Stimulated activated CD8-positive, alpha-beta memory T cell treated with anti-CD3 and anti-CD28 coated beads, Interleukin-4, amount 100 ng/mL, for 24 hours (primary cell): ENCODE measurements at places on chromosomes 2 and 18.

DNA sequence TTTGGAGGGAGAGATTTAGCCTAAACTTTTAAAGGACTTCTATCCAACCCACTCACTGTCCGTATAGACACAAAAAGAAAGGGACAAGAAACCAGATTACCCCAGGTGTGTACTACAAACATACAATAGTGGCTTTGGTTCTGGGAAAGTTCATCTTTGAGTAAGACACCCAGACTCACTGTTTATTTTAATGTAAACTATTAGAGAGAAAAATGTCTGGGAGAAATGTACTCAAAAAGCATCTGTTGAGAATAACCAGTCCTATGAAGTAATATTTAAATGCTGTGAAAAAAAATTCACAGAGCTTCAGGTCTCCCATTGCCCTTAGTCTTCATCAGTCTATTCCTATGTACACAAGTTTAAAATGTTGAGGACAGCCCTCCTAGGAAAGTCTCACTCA lies 107.5 kb downstream of the SLC8A1 start:
- no peak for DNase-seq

DNA sequence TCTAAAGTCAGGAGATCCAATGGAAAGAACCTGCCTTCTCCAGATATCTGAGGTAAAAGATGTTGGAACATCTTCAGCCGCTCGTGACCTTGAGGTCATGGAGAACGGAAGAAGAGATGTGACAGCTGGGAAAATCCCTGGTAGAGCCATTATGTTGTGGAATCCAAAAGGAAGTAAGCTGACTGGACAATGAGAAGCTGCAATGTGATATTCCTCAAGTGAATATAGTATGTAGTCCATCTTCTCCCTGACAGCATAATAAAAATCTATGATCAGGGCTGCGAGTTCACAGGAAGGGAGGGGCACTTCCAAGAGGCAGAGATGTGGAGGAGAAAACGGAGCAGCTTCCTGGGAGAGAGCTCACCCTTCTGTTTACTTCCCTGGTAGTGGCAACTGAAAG lies 201.0 kb upstream of the SP5 start:
- no peak for DNase-seq

DNA sequence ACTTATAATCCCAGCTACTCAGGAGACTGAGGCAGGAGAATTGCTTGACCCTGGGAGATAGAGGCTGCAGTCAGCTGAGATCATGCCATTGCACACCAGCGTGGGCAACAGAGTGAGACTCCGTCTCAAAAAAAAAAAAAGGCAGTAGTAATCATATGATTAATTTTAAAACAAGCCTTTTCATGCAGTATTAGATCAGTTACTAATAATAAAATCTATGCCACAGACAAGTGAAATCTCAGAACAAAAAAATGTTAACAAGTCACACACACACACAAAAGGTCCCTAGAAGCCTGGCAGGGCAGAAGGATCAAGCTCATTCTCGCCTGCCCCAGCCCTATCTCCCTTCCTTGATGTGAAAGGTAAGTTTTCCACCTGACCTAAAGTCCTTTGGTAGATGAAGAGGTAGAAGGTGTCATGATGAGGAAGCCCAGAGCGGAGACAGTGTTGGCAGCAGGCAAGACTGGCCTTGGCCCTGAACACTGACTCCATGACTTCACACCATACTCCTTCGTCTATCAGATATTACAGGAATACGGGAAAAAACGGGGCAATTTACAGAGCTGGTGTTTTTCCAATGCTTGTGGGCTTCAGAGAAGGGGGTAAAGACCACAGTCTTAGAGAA lies 10.6 kb downstream of the KDSR start:
- DNase-seq = no peak

- no peak for DNase-seq
Measured at GRCh38 chr2:71646028-71646427, 192.7 kb downstream of the DYSF start.

GRCh38 chr2:99512181-99512591 lies 22.4 kb upstream of the REV1 start:
- DNase-seq = no peak

DNA sequence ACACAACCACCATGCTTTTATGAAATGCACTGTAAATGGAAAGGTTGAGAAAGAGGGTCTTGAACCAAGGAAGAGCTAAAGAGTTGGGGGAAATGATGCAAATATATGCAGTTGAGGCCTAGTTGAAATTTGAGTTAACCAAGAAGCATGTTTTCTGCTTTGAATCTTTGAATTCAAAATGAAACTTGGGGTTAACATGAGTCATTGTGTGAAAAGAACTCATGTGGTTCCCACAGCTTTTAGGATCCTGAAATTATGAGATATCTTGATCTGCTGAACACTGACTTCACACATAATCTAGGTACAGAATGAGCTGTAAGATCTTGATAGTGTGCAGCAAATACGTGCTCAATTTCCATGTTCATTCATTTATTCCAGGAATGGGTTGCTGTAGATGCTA lies 422.9 kb upstream of the TRIB2 start:
- no peak for DNase-seq

GRCh38 chr18:10559553-10560451 lies 34.0 kb downstream of the NAPG start:
- no peak for DNase-seq

GRCh38 chr2:115483666-115484065 lies 1041.2 kb downstream of the DPP10 start:
- DNase-seq = no peak

DNA sequence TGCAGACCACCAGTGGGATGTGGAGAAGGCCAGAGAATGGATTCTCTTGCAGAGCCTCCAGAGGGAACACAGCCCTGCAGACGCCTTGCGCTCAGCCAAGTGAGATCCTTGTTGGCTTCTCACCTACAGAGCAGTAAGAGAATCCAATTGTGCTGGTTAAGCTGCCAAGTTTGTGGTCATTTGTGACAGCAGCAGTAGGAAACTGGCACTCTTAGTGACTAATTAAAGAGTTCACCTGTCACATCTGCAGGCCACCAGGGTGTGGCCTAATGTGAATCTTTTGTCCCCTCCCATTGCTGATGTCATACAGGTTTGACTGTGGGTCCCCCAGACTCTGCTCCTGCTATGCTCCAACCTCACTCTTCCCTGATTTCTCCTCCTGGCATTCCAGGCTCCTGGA lies 235.9 kb downstream of the TFCP2L1 start:
- no peak for DNase-seq

DNA sequence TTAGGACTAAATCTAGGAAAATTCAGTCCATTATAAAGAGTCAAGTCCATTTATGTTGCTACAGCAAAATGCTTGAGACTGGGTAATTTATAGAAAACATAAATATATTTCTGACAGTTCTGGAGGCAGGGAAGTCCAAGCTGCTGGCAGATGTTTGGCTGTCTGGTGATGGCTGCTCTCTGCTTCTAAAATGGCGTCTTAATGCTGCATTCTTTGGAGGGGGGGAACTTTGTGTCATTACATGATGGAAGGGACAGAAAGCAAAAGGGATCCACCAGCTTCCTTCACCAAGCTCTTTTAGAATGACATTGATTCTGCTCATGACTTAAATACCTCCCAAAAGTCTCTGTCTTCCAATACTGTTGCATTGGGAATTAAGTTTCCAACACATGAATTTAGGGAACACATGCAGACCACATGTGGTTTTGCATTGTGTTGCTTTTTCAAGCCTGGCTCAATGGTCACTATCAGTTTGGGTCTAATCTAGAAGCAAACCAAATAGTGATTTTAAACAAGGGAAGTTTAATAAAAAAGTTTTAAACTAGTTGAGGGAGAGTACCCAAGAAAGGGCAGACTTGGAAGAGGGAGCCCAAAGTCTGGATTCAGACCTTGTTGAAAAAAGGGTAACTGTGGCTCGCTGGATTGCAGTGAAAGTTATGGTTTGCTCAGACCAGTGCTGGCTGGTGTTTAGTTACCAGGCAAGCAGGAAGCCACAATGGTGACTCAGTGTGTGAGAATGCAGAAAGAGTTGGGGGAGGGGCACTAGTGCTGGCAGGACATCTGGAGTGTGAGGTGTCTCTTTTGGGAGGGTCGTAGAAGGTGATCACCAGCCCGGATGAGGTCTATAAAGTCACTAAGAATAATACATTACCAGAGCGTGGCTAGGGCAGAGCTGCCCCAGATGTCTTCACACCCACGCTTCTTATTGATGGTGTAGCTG lies 30.8 kb downstream of the C18orf54 start:
- DNase-seq = peak; percentile 1

DNA sequence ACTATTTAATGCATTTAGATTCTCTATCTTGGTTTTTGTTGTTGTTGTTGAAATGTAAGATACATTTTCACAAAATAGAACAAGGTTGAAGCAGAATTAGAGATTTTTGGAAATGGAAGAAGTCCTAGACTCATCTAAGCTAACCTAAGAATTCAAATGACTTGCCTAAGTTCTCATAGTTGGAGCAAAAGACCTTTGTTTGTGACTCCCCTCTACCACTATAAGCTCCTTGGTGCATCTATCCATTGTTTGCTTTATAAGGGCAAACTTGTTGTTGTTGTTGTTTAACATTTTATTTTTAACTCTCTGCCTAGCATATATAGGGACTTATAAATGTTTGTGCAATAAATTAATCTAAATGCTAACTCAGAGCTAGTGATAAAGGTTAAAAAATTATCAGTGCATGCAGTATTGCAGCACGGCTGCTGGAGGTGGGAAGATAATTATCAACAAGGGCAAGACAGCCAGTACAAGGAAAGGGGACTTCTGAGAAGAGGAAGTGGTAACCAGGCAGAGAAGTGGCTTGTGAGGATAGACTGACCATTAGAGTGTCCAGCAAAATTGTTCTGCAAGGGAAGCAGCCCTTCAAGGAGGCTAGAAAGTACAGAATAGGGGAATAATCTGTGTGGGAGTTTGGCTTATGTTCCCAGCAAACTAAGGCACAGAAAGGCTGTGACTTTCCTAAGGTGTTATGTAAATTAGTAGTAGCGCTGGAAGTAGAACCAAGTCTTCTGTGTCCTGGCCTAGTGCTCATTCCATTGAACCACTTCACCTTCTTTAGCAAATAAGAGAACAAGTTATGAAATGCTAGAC lies 38.1 kb upstream of the ACYP2 start:
- DNase-seq = no peak

- no peak for DNase-seq
Measured at GRCh38 chr18:9696701-9697100, 11.4 kb upstream of the RAB31 start.

DNA sequence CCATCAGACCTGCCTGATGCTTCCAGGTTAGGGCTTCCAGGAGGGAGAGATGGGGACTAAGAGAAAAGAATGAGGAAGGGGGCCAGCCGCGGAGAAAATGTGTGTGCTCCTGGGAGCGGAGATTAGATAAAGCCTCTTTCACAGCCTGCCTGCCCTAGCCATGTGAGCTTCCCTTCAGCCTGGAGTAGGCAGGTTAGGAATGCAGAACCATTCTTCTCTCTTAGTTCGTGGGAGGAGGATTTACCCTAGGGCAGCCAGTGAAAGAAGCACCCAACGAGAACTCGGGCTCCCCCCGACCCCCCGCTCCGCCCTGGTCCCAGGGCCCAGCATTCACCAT lies 36.1 kb downstream of the POMC start:
- DNase-seq = no peak

GRCh38 chr2:128041561-128041960 lies 13.7 kb upstream of the SAP130 start:
- no peak for DNase-seq
